ENCODE measurements at places on chromosomes 2 and 18.

DNA sequence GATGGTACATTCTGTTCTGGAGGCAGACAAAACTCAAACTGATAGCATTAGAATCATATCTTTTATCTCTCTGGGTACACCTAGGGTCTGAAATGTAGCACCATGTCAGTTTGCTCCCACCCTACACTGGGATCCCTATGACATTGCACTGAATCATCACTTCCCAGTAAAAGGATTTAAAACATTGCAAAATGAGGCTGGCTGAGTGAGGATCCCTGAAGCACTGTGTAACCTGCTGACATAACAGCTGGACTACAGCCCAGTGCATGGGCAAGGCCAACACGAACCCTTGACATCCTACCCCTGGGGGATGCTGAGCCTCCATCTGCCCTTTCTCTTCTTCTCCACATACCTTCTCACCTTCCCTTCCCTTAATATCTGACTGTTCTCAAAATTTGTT, 253.2 kb downstream of the TTC32 start:
- DNase-seq, result no peak

DNA sequence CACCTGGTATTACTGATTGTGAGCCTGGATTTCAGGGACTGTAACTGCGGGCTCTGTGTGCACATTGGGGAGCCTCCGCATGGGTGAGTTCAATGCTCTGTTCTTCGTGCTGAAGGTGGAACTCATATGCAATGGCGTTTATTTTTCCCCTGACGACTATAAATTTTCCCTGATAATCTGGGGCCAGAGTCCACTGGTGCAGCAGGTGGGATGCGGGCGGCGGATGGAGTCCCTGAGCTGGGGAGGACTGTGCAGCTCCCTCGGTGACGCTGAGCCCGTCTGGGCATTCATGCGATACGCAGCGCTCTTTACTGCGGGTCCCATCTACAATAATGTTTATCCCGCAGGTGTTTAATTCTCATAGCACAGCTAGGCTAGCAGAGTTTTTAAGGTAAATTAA, 181.6 kb upstream of the ALKAL2 start:
- no peak for DNase-seq

GRCh38 chr2:47779426-47779790, 3.5 kb upstream of the MSH6 start:
- DNase-seq, result no peak

DNA sequence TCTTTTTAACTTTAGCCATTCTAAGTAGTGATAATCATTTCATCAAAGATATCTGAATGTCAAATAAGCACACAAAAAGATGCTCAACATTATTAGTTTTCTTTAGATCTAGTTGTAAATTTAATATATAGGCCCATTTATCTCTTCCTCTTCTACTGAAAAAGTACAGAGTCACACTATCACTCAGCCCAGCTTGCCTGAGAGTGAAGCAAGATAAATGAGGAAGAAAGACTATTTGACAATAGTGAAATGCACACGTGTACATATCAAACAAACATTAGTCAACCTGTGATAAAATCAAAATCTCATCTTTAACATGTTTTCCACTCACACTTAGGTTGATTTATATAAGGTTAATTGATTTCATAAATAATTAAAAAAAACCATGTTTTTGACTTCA, 83.5 kb upstream of the CCDC195 start:
- no peak for DNase-seq

- DNase-seq, result no peak
Measured at GRCh38 chr2:217512259-217512658, 490.5 kb downstream of the TNS1 start.

GRCh38 chr2:128302011-128302743, 16.5 kb downstream of the HS6ST1 start:
- no peak for DNase-seq

DNA sequence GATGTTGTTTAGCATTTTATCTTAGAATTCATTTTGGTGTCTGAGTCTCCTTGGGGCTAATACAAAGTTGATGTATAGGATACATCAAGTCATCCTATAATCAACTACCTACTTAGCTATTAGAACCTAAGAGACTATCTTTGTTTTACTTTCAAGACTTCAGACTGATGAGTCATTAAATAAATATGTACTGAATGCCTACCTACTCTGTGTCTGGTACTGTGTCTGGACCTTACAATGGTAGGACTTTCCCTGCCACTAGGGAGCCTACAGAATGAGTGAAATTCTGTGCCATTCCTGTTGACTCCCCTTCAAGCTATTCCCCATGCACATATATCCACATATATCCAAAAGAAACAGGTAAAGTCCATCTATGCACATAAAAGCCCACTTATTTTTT, 114.5 kb downstream of the ERBB4 start:
- no peak for DNase-seq

DNA sequence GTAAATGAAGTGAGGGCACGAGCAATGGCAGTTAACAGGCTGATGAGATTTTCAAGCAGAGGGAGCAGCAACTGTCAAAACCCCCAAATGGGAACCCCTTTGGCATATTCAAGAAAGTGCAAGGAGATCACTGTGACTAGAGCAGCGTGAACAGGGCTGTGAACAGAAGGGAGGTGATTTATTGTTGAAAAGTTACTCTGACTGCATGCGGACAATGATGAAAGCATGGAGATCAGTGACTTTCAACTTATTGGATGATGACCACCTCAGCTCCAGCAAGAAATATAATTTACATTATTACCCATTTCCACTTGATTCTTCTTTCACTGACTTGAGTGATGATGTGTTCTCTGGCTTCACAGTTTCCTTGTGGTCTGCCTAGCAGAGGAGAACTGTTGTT, 187.8 kb upstream of the BOD1L2 start:
- DNase-seq, result no peak

GRCh38 chr2:162184821-162185450, 32.9 kb upstream of the GCG start:
- no peak for DNase-seq

GRCh38 chr2:221635949-221636348, 63.8 kb upstream of the EPHA4 start:
- DNase-seq, result no peak

GRCh38 chr2:42916324-42916723, 123.9 kb upstream of the HAAO start:
- no peak for DNase-seq

GRCh38 chr2:158712791-158713522, 82.2 kb upstream of the DAPL1 start:
- DNase-seq, result no peak

- no peak for DNase-seq
Measured at GRCh38 chr2:165803123-165803760, 9.2 kb upstream of the GALNT3 start.
